ENCODE measurements at places on chromosomes 3 and 15. TPM values are rescaled to one million over a fixed set of nuclear protein-coding genes. Genes with fewer than 3 reads are reported as not detected.
A peak's percentile ranks its signal among the peaks of the same experiment; 100 is the strongest.

The TGM5 gene
- total RNA-seq, result not detected

The SCG3 gene
- total RNA-seq, result 2.4 TPM

The CYP1A2 gene
- total RNA-seq, result not detected

The GALK2 gene
- total RNA-seq, result 14.5 TPM

The FAM219B gene
- 12.3 TPM for total RNA-seq

The RMDN3 gene
- total RNA-seq, result 63.8 TPM

DNA sequence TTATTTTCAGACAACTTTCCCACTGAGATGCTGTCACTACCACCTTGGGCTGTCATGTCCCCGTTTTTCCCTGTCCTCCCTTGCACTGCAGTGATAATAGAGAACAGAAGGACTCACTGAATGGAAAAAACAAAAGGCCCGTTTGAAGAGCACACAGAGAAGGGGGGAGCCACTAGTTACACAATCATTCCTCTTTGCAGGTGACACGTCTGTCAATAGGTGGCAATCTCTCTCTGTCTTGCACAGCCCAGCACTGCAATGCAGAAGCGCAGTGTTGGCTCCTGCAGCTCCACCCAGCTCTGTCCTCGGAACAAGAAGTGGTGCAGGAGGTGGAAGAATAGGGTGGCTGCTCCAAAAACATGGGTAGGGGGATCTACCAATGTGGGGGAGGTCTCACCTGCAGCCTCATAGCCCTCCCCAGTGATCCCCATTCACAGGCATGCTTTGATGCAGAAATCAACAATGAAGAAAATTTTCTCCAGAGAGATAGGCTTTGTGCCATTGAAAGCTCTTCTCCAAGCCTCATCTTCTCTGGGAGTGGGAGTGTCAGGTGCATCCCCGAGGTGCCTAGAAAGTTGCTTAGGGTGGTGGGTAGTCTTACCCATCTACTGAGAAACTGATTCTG is 31.8 kb downstream of the FSTL1 start:
- no peaks in the 10 kb centered on the region for H3K36me3 ChIP-seq
- no peak overlapping the region for H3K27ac ChIP-seq
- H3K27me3 ChIP-seq, result no peaks in the 10 kb centered on the region
- peaks cover 57% of the 10 kb centered on the region for H3K4me1 ChIP-seq

DNA sequence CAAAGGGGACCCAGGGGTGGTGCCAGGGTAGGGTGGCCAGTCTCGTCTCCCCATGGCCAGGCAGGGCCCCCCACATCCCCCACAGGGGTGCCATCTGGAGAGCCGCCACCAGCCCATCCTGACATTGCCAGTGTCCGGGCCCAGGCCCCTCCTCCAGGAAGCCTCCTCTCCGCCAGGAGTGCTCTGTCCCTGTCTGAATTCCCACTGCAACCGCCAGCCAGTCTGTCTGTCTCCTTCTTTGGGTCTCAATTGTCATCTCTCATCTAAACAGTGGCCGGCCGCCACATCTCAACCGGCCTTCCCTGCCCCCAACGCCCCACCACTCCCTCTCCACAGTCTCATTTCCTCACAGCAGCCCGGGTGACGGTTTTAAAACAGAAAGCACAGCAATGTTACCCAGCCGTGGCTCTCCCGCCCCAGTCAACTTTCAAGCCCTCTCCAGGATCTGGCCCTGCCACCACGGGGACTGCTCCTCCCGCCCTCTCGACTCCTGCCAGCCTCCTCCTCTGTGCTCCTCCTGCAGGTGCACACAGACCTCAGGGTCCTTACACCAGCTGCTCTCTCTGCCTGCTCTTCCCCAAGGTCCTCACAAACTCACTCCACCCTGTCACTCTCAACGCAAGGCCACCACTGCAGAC is 57.0 kb downstream of the IQSEC1 start:
- peak overlapping the region; percentile 83 for H3K27ac ChIP-seq
- peak overlapping the region; percentile 6 for H3K4me3 ChIP-seq
- peak; percentile 57 for DNase-seq
- H3K36me3 ChIP-seq, result no peaks in the 10 kb centered on the region
- no peaks in the 10 kb centered on the region for H3K27me3 ChIP-seq

GRCh38 chr15:29126821-29127461 is 142.7 kb downstream of the NSMCE3 start:
- H3K27ac ChIP-seq, result no peak overlapping the region
- DNase-seq, result no peak
- peaks cover 37% of the 10 kb centered on the region for H3K27me3 ChIP-seq
- no peaks in the 10 kb centered on the region for H3K4me1 ChIP-seq

DNA sequence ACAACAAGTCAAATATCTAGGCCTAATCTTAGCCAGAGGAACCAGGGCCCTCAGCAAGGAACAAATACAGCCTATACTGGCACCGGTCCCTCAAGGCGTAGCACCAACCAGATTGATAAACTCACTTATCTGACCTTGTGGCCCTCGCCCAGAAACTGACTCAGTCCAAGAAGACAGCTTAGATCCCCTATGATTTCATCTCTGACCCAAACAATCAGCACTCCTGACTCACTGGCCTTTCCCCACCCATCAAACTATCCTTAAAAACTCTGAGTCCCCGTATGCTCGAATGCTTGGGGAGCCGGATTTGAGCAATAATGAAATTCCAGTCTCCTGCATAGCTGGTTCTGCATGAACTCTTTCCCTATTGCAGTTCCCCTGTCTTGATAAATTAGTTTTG is 1.6 kb upstream of the SORD start:
- no peaks in the 10 kb centered on the region for H3K27me3 ChIP-seq
- no peak overlapping the region for H3K4me3 ChIP-seq
- peaks cover 29% of the 10 kb centered on the region for H3K4me1 ChIP-seq

DNA sequence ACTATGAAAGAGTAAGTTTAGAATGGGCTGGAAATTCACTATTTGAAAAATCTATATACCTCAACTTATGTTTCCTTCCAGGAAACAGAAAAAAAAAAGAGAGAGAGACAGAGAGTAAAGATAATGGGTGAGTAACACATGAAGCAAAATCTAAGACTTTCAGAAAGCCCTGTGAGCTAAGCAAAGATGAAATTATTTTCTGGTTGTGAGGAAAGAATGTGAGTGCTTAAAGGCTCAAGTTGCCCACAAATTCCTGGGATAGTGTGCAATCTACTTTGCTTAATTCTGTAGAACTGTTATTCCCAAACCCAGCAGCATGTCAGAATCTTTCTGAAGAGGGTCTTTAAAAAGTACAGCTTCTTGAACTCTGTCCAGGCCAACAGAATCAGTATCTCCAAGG is 337.7 kb upstream of the AGTR1 start:
- no peak overlapping the region for H3K4me3 ChIP-seq
- DNase-seq, result no peak
- no peaks in the 10 kb centered on the region for H3K4me1 ChIP-seq
- H3K27ac ChIP-seq, result no peak overlapping the region
- H3K36me3 ChIP-seq, result no peaks in the 10 kb centered on the region
- no peaks in the 10 kb centered on the region for H3K27me3 ChIP-seq

DNA sequence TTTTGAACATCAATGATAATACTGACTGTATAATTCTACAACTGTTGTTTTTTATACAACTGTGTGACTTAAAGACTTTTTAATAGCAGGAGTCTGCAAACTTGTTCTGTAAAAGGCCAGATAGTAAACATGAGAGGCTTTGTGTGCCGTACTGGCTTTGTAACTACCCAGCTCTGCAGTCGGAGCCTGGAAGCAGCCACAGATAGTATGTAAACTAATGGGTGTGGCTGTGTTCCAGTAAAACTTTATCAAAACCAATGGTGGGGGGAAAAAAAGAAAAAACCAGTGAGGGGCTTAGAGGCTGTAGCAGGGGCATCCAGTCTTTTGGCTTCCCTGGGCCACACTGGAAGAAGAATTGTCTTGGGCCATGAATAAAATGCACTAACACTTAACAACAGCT is 11.9 kb downstream of the ASB7 start:
- peaks cover 14% of the 10 kb centered on the region for H3K36me3 ChIP-seq
- H3K27ac ChIP-seq, result no peak overlapping the region
- H3K4me1 ChIP-seq, result peaks cover 11% of the 10 kb centered on the region

DNA sequence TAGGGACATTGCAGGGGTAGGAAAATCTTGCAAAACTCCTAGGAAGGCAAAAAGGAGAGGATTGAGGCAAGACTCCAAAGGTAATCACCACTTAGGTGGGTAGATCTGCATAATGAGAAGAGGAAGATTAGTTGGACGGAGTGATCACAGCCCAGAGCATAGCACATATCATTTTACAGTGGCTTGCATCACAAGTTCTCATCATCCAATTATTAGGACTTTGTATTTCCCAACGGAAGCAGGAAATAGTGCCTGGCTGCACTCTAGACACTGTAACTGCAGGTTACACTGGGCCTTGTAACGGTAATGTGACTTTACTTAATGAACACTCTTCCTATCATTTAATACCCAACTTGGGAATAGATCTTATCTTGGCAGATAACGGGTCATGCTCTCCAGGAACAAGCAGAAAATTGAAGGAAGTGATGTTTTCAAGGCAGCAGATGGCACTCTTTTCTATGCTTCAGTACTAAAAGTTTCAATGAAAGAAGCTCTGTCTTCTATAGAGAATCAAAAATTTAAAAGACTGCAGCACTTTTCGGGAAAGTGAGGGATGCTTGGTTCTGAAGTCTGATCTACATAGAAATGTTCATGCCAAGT is 101.9 kb upstream of the KCNMB2 start:
- H3K4me1 ChIP-seq, result no peaks in the 10 kb centered on the region
- no peaks in the 10 kb centered on the region for H3K36me3 ChIP-seq
- no peak overlapping the region for H3K27ac ChIP-seq
- no peak for DNase-seq

DNA sequence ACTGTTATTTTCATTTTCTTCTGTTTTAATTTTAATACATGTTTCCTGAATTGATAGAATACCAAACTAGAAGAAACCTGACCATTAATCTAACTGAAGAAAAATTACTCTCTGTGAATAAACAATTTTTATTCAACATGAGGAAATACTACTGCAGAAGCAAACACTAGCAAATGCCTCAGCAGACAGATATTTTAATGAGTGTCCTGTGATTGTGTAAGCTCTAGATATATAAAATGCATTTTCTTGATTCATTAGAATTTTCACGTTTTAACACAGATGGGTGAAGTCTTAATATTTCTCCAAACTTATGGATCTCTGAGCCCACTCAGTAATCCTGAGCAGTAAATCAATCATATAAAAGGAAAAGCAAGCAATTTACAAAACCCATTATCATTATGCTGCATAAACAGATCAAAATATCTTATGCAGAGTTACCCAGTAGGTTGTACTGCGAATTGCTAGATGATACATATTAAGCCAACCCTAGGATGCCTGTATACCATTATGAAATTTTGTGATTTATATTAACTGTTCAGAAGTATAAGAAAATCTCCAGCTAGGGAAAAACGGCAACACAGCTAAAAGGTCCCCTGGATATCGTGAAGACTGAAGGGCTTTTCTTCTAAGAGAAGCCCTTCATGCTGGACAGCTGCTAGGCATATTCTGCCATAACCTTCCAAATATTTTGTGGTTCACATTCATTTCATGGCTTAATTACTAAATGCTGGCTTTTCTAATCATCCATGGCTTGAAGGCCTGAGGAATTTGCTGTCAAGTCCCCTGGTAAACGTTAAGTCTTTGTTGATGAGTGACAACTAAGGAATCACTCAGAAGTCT is 157.7 kb upstream of the TGFBR2 start:
- H3K4me3 ChIP-seq, result no peak overlapping the region
- no peak for DNase-seq
- H3K27me3 ChIP-seq, result no peaks in the 10 kb centered on the region
- no peaks in the 10 kb centered on the region for H3K36me3 ChIP-seq
- H3K4me1 ChIP-seq, result no peaks in the 10 kb centered on the region

DNA sequence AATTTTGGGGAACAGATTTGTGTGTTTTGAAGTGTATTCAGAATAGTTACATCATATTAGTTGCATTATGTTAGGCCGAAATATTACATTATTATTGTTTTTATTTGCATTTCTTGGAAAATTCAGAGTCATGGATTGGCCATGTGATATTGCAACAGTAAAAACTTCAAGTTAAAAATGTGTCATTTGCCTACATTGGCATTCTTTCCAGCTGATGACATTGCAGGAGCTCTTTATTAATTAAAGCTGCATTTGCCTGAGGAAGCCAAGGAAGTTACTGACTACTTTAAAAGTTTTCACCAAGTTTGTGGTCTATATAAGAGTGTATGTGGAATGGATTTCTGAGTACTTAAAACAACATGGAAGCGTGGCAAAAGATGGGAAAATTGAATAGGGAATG is 726.4 kb upstream of the SGO1 start:
- no peaks in the 10 kb centered on the region for H3K4me1 ChIP-seq
- no peaks in the 10 kb centered on the region for H3K27me3 ChIP-seq
- H3K36me3 ChIP-seq, result no peaks in the 10 kb centered on the region
- no peak overlapping the region for H3K27ac ChIP-seq
- no peak for DNase-seq

- H3K4me3 ChIP-seq, result no peak overlapping the region
- peak; percentile 45 for DNase-seq
- no peaks in the 10 kb centered on the region for H3K36me3 ChIP-seq
- no peak overlapping the region for H3K27ac ChIP-seq
- H3K4me1 ChIP-seq, result no peaks in the 10 kb centered on the region
- no peaks in the 10 kb centered on the region for H3K27me3 ChIP-seq
Observed at GRCh38 chr3:6962801-6963200, 101.9 kb downstream of the GRM7 start.

- H3K4me1 ChIP-seq, result peaks cover 50% of the 10 kb centered on the region
- no peak overlapping the region for H3K27ac ChIP-seq
- peaks cover 5% of the 10 kb centered on the region for H3K36me3 ChIP-seq
- no peak for DNase-seq
Observed at GRCh38 chr3:188174317-188175044, 20.5 kb downstream of the LPP start.

DNA sequence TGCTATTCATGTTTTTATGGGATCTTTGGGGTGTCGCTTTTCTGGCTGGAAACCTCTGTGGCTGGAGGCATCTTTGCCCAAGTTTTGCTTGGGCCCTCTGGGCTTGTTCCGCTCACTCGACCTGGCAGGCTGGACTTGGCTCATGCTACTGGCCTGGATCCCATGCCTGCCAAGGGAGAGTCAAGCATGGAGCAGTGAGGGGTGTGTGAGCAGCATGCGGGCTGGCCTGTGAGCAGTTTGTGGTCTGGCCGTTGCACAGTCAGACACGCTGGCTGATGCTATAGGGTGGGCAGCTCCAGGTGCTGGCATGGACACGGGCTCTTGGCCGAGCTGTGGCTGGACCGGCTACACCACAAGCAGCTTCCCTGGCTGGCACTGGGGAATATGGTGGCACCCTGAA is 491.1 kb downstream of the AGBL1 start:
- DNase-seq, result no peak
- no peak overlapping the region for H3K27ac ChIP-seq
- no peaks in the 10 kb centered on the region for H3K36me3 ChIP-seq
- H3K27me3 ChIP-seq, result peaks cover 27% of the 10 kb centered on the region
- no peaks in the 10 kb centered on the region for H3K4me1 ChIP-seq

GRCh38 chr3:129599607-129600006 is 6.9 kb downstream of the PLXND1 start:
- H3K4me1 ChIP-seq, result peaks cover 88% of the 10 kb centered on the region
- H3K4me3 ChIP-seq, result no peak overlapping the region
- H3K36me3 ChIP-seq, result peaks cover 3% of the 10 kb centered on the region
- H3K27me3 ChIP-seq, result no peaks in the 10 kb centered on the region

- H3K36me3 ChIP-seq, result peaks cover 14% of the 10 kb centered on the region
- no peaks in the 10 kb centered on the region for H3K4me1 ChIP-seq
- no peaks in the 10 kb centered on the region for H3K27me3 ChIP-seq
- H3K27ac ChIP-seq, result no peak overlapping the region
- no peak for DNase-seq
Observed at GRCh38 chr15:88512601-88513000, 33.9 kb downstream of the DET1 start.

All from stomach (tissue), 19 donors.